Inflammatory macrophage treated with lipopolysaccharide for 4 hours (primary cell): ENCODE measurements at places on chromosomes 16 and 17.

DNA sequence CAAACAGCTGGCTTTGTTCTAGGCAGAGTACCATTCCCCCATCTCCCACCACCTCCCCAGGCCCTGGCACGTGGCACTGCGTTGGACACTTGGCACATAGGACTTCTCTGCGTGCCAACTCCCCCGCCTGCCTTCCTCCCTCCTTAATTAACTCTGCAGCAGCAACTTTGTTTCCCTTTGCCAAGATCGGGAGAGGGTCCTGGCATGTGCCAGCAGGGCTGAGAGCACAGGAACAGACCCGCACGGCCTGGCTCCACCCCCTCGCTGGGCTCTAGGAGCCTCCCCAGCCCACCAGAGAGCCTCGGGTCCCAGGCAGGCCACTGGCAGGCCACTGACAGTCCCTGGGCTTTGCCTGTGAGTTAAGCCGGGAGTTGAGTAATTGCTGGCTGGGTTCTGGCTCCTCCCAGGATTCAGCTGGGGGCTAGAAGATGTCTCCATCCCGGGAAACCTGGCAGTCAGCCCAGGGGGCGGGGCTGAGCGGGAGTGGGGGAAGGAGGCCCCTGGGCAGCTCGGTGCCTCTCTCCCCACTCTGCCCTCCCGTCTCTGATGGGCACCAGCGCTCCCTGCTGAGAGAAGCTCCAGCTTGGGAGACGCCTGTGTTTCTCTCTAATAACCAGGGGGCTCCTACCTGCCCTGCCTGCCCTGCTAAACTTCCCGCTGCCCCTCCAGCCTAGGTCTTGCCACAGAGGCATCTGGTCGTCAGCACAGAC is 224.0 kb upstream of the TNRC6C start:
- no peak for DNase-seq

DNA sequence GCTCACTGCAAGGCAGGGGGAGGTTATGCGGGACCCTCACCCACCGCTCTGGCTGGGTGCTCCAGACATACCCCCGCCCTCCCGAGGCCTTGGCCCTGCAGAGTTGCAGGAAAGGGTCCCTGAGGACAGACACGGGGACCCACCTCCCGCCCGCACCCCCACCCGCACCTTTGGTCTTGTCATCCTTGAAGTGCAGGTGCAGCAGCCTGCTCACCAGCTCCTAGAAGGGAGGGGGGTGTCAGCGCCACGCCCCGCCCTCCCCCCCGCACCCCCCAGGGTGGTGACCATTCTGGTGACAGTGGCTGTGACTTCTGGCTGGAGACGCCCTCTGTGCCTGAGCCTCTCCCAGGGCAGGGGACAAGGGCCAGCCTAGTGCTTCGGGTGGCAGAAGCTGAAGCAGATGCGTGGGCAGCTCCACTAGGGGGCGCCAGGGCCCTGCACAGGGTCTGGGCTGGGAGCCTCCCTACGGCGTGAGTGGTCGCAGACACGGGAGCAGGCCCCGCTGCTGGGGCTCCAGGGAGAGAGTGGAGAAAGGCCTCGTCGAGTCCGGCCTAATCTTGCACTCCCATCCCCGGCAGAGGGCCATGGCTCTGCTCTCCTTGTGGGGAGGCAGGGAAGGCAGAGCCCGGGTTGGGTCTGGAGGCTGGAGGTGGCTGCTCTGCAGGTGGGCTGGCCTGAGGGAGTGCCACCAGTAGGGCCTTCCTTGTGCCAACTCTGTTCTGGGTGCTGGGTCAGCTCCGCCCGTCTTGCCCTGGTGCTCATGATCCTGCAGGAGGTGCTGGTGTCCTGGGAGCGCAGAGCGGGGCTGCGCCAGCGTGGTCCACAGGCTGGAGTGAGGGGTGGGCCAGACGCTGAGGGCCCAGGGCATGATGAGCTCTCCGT is 2.7 kb downstream of the CENPX start:
- peak; percentile 53 for DNase-seq

DNA sequence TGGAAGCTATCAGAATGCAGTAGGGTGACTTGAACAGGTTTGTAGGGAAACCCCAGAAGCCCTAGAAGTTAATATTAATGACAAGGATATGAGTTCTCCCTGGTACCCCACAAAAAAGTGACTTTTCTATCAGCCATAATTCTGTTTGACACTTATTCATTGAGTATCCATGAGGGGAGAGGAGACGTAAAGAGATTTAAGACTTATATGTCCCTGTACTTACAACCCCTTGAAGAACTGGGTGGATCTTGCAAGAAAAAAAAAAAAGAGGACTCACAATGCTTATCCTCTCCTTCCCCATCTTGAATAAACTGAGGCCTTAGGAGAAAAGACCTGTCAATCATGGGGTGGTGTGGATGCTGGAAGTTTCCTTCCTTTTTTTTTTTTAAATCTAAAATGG is 203.5 kb downstream of the CBLN1 start:
- DNase-seq: no peak

- DNase-seq: peak; percentile 64
Measured at GRCh38 chr17:46878055-46878454, 26.7 kb downstream of the WNT9B start.

GRCh38 chr17:31917065-31917529 is 15.6 kb upstream of the UTP6 start:
- no peak for DNase-seq

- DNase-seq: no peak
Measured at GRCh38 chr17:56260376-56261002, 107.2 kb downstream of the ANKFN1 start.

GRCh38 chr17:33908363-33909064 is 346.6 kb upstream of the CCL2 start:
- no peak for DNase-seq

DNA sequence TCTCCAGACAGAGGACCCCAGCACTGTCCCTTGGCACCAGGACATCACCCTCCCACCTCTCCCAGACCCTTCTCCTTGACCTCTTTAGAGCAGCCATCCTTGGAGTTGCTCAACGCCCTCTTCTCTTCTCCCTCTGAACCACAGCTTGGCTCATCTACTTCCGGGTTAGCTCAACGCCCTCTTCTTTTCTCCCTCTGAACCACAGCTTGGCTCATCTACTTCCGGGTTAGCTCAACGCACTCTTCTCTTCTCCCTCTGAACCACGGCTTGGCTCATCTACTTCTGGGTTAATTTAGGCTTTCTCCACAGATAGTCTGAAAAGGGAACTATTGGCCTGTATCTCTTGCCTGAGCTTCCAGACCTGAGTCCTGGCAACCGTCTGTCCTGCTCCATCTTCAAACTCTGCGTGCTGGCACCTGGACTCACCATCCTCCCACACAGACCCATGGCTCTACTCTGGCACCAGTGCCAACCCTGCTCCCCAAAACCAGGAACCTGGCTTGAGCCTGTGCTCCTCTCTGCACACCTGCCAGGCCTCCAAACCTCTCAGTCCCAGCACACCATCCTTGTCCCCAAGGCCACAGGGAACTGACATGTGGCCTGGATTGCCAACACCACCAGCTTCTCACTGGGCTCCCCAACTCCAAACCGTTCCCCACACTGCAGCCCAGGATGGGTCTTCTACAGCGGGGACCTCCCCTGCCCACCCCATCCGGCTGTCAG is 25.3 kb upstream of the FAAP100 start:
- peak; percentile 78 for DNase-seq
